ENCODE measurements at places on chromosomes 7 and 10. TPM values are rescaled to one million over a fixed set of nuclear protein-coding genes. Genes with fewer than 3 reads are reported as not detected.

Gene SERPINE1
- 260 TPM for total RNA-seq

Gene MTURN
- 18.9 TPM for total RNA-seq

Gene PAPOLB
- total RNA-seq: 0.15 TPM

Gene CPVL
- total RNA-seq: 0.66 TPM

Gene EPHB6
- 8.8 TPM for total RNA-seq

Gene PRKG1
- 50.4 TPM for total RNA-seq

Gene MOGAT3
- total RNA-seq: not detected

Gene AKR1C4
- total RNA-seq: not detected

Gene PON3
- total RNA-seq: not detected

Gene CYP2C8
- total RNA-seq: 0.33 TPM

Gene SHTN1
- 3.2 TPM for total RNA-seq

Gene LIPF
- total RNA-seq: 0.29 TPM

Gene PON1
- total RNA-seq: not detected

Gene CAV1
- 614 TPM for total RNA-seq

Gene ASB15
- not detected for total RNA-seq

Gene TSPAN33
- total RNA-seq: 0.15 TPM

Gene ALOX5
- not detected for total RNA-seq

Gene CPA1
- not detected for total RNA-seq

Gene GPNMB
- total RNA-seq: 440 TPM

Gene EBLN1
- not detected for total RNA-seq

Gene CYP26C1
- not detected for total RNA-seq

Gene GHRHR
- not detected for total RNA-seq

Gene FBXO24
- 0.33 TPM for total RNA-seq

Gene TNS3
- 27.5 TPM for total RNA-seq

Gene DRGX
- total RNA-seq: not detected

Gene SKIDA1
- total RNA-seq: 0.99 TPM

Gene GFRA1
- total RNA-seq: 0.15 TPM

Gene HOXA3
- total RNA-seq: 3.0 TPM

Gene RAPGEF5
- total RNA-seq: 1.3 TPM

Gene ZNF804B
- total RNA-seq: not detected
